ENCODE measurements at places on chromosomes 1 and 21. TPM values are rescaled to one million over a fixed set of nuclear protein-coding genes. Genes with fewer than 3 reads are reported as not detected.
A peak's percentile ranks its signal among the peaks of the same experiment; 100 is the strongest.

DNA sequence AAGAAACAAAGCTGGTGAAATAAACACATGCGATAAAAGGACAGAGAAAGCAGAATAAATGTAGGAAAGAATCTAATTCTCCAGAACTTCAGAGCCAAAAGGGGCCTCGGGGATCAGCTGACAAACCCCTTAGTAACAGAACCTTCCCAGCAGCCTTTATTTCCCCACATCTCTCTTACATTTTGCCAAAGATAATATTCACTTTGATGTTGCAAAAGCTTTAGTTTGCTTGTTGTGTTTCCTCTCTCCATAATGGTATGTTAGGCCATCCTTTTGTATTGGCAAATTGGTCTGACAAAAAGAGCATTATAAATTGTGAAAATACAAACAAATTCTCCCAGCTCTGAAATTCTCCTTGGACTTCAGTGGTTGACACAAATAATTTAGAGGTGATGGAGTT, 54.9 kb downstream of the OPTC start:
- peaks cover 7% of the 10 kb centered on the region for H3K4me1 ChIP-seq
- no peak overlapping the region for H3K27ac ChIP-seq
- H3K27me3 ChIP-seq, result no peaks in the 10 kb centered on the region

DNA sequence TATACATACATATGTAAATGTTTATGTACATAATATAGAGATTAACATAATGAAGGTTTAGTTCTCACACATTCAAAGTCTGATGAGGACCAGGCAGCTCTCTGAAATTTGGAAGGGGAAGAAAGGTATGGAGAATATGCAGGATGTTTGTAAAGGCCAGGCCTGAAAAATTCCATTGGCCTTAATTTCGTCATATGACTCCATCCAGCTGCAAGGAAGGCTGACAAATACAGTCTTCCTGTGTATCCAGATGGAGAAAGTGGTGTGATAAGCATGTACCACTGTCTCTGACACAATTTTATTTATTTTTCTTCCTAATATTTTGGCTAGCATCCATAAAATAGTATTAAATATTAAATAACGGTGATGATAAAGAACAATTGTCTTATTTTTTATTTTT, 6.3 kb upstream of the SGIP1 start:
- H3K27me3 ChIP-seq, result peaks cover 3% of the 10 kb centered on the region
- DNase-seq, result no peak
- H3K27ac ChIP-seq, result no peak overlapping the region
- no peak overlapping the region for H3K4me3 ChIP-seq

DNA sequence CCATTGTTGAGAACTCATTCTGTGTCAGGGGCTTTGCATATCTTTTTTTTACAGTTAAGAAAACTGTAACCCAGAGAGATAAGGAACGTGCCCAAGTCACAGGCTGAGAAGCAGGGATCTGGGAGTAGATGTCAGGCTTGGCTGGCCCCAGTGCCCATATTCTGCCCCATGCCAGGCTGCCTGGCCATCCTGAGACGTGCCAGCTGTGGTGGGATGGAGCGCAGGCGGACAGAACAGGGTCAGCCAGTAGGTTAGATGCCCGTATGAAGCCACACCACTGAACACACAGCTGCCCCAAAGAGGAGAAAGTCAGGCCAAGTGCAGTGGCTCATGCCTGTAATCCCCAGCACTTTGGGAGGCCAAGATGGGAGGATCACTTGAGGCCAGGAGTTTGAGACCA, 55.9 kb downstream of the SLC66A1 start:
- no peak overlapping the region for H3K4me3 ChIP-seq
- no peaks in the 10 kb centered on the region for H3K4me1 ChIP-seq
- H3K36me3 ChIP-seq, result peaks cover 14% of the 10 kb centered on the region
- no peak overlapping the region for H3K27ac ChIP-seq
- H3K27me3 ChIP-seq, result no peaks in the 10 kb centered on the region
- no peak for DNase-seq

GLIS1 gene
- 0.11 TPM for total RNA-seq

DPYD gene
- total RNA-seq, result 0.22 TPM

DNA sequence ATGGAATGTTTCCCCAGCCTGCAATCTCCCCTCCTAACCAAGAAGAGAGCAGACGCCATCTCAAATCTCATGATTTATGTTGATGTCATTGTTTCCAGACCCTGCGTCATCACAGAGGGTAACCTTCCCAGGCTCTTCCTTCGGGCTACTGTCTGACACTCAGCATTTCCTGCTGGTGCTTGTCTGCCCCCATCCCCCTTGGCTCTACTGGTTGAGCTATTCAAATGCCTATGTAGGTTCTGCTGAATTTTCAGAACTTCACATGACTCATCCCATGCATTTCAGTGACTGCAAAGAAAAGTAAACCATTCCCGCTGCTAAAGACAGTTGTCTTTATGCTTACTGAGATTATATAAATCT, 24.8 kb upstream of the ITPKB start:
- no peaks in the 10 kb centered on the region for H3K36me3 ChIP-seq
- no peak overlapping the region for H3K27ac ChIP-seq
- peaks cover 12% of the 10 kb centered on the region for H3K4me1 ChIP-seq
- H3K4me3 ChIP-seq, result no peak overlapping the region

DNA sequence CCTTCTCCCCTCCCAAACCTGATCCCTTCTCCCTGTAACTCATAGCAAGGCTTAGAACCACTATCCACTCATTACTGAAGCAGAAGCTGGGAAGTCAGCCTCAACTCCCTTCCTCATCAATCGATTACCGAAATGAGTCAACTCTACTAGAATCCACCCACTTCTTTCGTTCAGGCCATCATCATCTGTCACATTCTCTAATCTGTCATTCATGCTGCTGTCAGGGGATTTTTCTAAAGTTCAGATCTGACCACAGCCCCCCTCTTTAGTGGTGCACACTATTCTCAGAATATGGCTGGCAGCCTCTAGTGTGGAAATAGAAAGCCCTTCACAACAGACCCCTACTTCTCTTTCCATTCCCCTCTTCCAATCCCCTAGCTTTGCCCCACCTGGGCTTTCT, 5.1 kb downstream of the NT5C1A start:
- H3K27me3 ChIP-seq, result peaks cover 43% of the 10 kb centered on the region
- no peaks in the 10 kb centered on the region for H3K36me3 ChIP-seq
- no peak overlapping the region for H3K4me3 ChIP-seq
- no peak overlapping the region for H3K27ac ChIP-seq
- H3K4me1 ChIP-seq, result no peaks in the 10 kb centered on the region
- no peak for DNase-seq

GRCh38 chr1:232589111-232589811, 40.7 kb downstream of the SIPA1L2 start:
- H3K4me3 ChIP-seq, result no peak overlapping the region
- H3K36me3 ChIP-seq, result no peaks in the 10 kb centered on the region
- DNase-seq, result no peak
- H3K27me3 ChIP-seq, result no peaks in the 10 kb centered on the region

DNA sequence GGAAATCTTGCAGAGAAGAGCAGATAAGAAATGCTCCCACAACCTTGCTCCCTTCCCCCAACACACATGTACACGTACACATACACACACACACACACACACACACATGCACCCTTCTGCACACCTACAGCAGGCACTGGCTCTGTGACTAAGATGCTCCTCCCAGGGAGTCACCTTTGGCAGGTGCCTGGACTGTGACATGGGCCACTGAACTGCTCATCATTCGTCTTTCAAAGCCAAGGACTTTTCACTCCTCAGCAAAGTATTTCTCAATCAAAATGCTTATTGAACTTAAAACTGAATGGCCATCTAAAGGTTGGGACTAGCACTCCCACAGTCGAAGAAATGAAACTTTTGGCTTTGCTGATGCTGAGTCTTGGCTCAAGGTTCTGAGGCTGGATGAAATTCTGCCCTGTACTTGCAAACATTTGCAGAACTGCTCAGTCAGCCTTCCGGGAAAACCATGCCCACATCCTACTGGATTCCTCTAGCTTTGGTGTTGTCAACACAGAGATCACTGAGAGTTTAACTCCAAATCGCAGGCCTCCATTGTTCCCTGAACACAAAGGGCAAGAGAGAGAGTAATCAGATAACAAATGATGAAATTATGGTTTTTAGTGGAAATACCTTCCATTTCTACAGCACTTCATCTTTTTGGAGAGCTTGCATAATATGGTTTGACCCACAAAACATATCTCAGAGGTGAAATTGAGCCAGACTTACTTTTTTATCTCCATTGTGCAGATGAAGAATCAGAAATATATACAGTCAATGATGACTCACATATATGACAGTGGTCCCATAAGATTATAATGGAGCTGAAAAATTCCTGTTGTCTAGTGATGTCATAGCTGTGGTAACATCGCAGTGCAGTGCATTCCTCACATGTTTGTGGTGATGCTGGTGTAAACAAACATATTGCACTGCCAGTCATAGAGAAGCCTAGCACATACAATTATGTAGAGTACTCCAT, 72.4 kb upstream of the BCAR3 start:
- H3K4me1 ChIP-seq, result no peaks in the 10 kb centered on the region
- H3K27ac ChIP-seq, result no peak overlapping the region

SPATA1 gene
- 0.61 TPM for total RNA-seq

DNA sequence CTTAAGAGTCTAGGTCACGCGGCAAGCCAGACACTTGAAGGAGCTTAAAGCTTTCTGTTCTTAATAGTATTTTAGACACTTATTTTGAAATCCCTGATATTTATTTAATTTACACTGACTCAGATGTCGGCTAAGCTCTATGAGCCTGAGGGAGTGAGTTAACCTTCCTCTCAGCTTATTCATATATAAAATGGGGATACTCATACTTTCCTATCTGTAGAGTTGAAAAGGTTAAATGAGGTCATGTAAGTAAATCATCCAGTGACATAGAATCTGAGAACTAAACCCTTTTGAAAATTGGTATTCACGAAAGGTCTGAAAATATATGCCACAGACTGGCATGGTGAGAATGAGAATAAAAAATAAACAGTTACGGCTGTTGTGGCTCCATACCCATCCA, 1.4 kb upstream of the GPR161 start:
- DNase-seq, result no peak
- H3K4me1 ChIP-seq, result peaks cover 1% of the 10 kb centered on the region
- peaks cover 2% of the 10 kb centered on the region for H3K27me3 ChIP-seq
- peak overlapping the region; percentile 92 for H3K4me3 ChIP-seq
- peaks cover 5% of the 10 kb centered on the region for H3K36me3 ChIP-seq
- H3K27ac ChIP-seq, result no peak overlapping the region

DNA sequence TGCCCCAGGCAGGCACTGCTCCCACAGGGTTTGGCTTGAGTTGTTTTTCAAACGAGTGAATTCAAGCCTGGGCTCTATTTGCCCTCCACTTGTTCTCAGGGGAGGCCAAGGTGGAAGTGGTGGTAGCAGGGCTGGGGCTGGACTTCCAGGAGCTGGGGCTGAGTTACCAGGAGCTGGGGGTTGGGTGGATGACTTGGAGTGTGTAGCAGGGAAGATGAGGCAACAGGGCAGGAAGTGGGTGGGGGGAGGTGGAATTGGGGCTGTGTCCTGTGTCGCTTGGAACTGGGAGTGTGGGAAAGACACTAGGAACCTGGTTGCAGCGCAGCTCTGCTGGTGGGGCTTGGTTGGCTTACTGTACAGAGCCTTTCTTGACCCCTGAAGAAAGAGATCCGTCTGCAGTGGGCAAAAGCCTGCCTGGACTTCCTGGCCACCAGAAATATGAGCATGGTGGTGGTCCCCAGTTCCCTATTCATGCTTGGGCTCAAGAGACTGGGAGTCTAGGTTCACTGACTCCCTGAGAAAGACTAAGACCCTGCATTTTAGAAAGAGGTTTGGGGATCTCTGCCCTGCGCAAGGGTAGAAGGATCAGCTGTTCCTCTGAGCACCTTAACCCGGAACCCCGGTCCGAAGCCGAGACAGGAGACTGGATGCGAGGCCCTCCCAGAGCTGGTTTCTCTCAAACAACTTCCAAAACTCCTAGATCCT, 3.1 kb downstream of the TFAP2E start:
- no peaks in the 10 kb centered on the region for H3K36me3 ChIP-seq
- H3K4me1 ChIP-seq, result 0 out of 2 replicates have a peak, but pooled peaks cover 2% of the 10 kb centered on the region
- DNase-seq, result no peak
- no peak overlapping the region for H3K27ac ChIP-seq
- H3K4me3 ChIP-seq, result peak overlapping the region; percentile 50
- peaks cover 69% of the 10 kb centered on the region for H3K27me3 ChIP-seq

DNA sequence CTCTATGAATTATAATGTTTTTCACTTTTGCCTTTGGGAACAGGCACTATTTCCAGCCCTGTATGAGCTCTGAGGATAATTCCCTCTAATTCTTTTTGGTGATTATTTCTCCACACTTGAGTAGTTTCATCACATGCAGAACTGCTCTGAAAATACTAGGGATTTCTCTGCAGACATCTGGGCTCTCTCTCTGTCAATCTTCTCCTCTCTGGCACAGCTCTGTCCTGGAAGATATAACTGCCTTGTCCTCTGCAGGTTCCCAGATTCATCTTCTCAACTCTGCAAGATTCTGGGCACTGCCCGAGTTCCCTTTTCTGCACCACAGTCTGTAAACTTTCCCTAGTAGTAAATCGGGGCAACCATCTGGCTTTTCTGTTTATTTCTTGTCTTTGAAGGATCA, 131.3 kb upstream of the FMN2 start:
- H3K27ac ChIP-seq, result no peak overlapping the region
- no peak overlapping the region for H3K4me3 ChIP-seq
- no peaks in the 10 kb centered on the region for H3K4me1 ChIP-seq
- no peaks in the 10 kb centered on the region for H3K27me3 ChIP-seq

- no peak for DNase-seq
- H3K4me3 ChIP-seq, result no peak overlapping the region
- H3K27me3 ChIP-seq, result no peaks in the 10 kb centered on the region
- H3K36me3 ChIP-seq, result no peaks in the 10 kb centered on the region
- no peak overlapping the region for H3K27ac ChIP-seq
These were observed 211.5 kb downstream of the LHX8 start for GRCh38 chr1:75345538-75346292.

DNA sequence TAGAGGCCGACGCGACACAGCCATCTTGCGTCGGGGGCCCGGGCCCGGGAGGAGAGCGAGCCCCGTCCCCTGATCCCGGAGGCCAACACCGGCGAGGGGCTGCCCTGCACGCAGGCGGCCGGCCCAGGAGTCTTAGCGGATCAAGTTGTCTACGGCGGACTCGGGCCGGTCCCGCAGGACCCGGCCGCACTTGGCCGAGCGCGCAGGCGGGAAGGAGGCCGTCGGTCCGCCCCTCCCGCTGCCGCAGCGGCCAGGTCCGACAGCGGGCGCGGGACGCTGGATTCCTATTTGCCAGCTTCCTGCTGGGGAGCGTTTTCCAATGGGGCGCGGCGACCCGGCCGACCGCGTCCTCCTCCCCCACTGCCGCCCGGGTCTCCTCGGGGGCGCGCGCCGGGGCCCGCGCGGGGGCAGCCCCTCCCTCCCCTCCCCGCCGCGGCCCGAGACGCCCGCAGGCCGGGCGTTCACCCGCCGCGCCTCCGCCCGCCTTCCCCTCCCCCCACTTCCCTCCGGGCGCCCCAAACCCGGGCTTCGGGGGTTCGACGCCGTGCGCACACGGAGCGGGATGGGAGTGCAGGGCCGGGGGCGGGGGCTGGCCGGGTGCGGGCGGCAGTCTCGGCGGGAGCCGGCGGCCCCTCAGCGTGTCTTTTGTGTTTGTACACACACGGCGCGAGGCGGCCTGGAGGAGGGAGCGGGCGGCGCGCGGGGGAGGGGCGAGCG, 517 bp upstream of the H3-3A start:
- H3K4me3 ChIP-seq, result peak overlapping the region; percentile 100
- no peaks in the 10 kb centered on the region for H3K27me3 ChIP-seq
- DNase-seq, result peak; percentile 78
- peak overlapping the region; percentile 31 for H3K27ac ChIP-seq

GRCh38 chr1:53259932-53260331, 21.6 kb upstream of the MAGOH start:
- H3K36me3 ChIP-seq, result peaks cover 52% of the 10 kb centered on the region
- no peak overlapping the region for H3K27ac ChIP-seq
- no peak for DNase-seq
- no peak overlapping the region for H3K4me3 ChIP-seq
- no peaks in the 10 kb centered on the region for H3K4me1 ChIP-seq
- no peaks in the 10 kb centered on the region for H3K27me3 ChIP-seq

CHRM3 gene
- total RNA-seq, result 4.2 TPM
